ENCODE measurements at places on chromosomes 12 and 14.

GRCh38 chr12:109951751-109952150 is 44.4 kb downstream of the GIT2 start:
- DNase-seq: no peak

DNA sequence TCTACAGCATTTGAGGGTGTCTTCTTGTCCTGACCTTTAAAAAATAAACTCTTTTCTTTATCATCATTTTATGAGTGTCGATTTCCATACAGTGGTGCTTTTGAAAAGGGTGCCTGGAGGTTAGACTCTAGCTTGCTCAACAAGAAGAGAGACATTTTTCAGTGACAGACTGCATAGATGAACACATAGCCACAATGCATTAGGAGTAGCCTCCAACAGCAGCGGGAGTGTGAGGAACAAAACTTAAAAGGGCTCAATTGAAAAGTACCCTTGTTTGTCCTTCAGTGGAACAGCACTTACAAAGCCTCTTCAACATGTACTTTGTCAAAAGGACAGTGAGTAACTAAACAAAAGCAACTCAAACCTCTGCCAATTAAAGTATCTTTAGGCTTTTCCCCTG is 119.3 kb downstream of the SOX5 start:
- DNase-seq: no peak

- no peak for DNase-seq
These were observed 44.0 kb upstream of the SINHCAF start for GRCh38 chr12:31369712-31370521.

GRCh38 chr12:12128670-12129069 is 57.9 kb downstream of the BCL2L14 start:
- DNase-seq: no peak

- no peak for DNase-seq
These were observed 201.7 kb downstream of the STXBP6 start for GRCh38 chr14:24848102-24848790.

- DNase-seq: no peak
These were observed 7.8 kb upstream of the ERP27 start for GRCh38 chr12:14946162-14946561.

GRCh38 chr12:56720731-56721151 is 4.4 kb downstream of the NACA start:
- no peak for DNase-seq

GRCh38 chr12:9701380-9702154 is 31.3 kb downstream of the CLECL1 start:
- DNase-seq: no peak

DNA sequence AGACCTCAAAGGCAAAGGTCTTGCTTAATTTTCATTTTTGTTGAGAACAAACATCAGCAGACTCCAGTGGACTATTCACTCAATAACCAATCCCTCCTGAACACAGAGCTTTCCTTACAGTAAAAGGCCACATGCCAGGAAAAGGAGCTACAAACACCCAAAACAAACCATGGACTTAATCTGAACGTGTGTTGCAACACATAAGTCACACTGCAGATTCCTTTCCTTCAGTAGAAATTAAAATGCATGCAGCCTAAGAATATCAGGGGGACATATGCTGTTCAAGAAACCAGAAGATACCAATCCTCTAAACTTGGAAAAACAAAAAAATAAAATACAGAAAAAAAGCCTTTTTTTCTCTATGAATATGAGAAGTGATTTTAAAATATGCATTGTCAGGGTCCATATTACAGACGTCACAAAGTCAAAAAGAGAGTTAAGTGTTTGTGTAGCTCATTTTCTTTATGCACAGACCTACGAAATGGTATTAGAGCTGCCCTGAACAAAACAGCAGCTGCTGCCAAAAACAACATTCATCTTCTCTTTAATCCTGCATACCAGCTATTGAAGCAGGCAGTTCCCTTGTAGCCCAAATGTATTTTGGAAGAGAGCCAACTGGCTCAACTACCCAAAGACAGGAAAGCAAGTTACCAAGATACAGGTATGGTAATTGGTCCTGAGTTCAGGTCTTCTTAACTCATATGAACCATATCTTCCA is 26.2 kb downstream of the KITLG start:
- no peak for DNase-seq

- DNase-seq: no peak
These were observed 72.5 kb downstream of the ITPK1 start for GRCh38 chr14:93042968-93043940.

DNA sequence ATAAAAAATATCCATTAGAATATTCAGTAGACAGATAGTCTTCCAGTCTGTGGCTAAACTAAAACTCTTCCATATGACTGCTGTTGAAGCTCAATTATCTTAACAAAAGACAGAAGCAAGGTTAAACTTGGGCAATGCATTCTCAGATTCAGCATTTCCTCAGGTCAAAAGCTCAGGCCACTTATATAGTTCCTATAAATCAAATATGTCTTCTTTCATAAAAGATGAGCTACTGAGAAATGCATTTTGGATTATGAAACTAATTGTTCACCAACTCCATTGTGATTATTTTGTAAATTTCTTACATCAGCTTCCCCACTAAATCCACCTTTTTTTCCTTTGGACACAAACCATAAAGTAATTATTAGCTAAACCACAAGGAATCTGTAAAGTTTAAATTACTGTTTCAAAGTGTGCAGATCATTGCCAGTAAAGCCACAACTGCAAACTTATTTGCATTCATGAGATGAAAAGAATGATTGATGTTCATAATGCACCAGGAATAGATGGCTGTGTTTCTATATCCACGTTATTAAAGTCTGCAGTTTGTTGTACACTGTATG is 224.4 kb downstream of the FBXL14 start:
- no peak for DNase-seq

DNA sequence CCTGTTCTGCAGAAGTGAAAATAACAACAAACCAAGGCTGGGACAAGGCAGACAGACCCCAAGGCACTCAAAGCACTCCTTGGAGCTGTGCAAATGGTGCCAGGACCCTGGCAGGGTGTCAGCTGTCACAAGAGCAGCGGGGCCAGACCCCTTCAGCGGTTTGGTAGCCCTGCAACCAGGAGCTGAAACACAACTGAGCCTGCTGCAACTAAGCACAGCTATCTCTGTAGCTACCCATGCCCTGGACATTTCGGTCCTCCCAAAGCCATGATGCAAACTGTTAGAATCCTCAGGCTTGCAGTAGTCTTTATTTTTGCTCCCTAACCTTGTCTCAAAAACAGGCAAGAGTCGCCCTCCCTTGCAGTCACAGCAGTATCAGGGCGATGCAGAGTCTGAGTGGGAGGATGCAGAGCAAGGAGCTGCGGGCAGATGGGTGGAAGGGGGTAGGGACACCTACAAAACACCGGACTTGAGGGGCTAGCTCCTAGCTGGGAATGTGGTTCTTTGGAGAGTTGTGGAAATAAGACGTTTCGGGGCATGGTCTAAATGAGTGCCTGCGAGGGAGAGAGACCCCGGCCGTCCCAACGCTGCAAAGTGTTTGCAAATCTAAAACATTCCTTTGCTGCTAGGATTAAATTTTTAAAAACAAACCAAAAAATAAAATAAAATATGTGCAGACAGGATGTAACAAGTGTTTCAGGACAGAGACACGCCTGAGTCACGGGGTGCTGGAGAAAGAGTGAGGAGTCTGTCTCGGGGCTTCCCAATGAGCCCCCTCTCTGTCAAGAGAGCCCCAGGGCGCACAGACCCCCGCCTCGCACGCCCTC is 1.0 kb downstream of the NUAK1 start:
- DNase-seq: no peak

- no peak for DNase-seq
These were observed 465.4 kb upstream of the FBXO33 start for GRCh38 chr14:39897657-39898056.

DNA sequence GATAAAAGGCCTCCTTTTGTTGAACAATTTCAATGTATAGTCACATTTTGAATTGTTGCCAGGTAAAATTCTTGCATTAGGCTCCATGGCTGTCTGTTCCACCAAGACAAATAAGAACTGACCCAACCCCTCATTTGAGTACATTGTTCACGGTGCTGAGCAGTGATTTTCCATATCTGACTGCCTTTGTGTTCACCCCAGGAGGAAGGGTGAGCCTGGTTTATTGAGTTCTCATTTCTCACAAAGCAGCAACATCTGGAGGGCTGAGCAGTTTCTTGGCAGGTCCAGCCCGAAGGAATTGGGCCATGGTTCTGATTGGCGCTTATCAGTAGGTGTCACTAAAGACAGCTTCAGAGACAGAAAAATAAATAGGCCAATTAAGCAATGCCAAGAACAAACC is 149.1 kb downstream of the BMP4 start:
- DNase-seq: no peak

- no peak for DNase-seq
These were observed 784.6 kb downstream of the LRFN5 start for GRCh38 chr14:42391146-42391834.

- DNase-seq: no peak
These were observed 73.9 kb upstream of the PLEKHA5 start for GRCh38 chr12:19055589-19055988.

GRCh38 chr12:26740991-26741390 is 92.0 kb downstream of the ITPR2 start:
- no peak for DNase-seq

GRCh38 chr14:76585616-76586015 is 175.7 kb upstream of the VASH1 start:
- no peak for DNase-seq

DNA sequence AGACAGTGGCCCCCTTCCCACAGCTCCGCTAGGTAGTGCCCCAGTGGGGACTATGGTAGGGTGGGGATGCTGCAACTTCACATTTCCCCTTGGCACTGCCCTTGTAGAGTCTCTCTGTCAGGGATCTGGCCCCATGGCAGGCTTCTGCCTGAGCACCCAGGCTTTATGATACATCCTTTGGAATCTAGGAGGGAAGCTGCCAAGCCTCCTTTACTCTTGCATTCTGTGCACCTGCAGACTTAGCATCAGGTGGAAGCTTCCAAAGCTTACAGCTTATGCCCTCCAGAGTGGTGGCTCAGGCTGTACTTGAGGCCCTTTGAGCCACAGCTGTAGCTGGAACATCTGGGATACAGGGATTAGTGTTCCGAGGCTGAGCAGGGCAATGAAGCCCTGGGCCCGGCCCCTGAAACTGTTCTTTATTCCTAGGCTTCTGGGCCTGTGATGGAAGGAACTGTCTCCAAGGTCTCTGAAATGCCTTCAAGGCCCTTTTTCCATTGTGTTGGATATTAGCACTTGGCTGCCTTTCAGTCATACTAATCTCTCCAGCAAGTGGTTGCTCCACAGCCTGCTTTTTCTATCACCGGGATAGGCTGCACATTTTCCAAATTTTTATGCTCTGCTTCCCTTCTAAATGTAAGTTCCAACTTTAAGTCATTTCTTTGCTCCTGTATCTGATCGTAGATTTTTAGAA is 22.2 kb upstream of the OR6J1 start:
- no peak for DNase-seq

GRCh38 chr14:87008965-87009364 is 984.0 kb downstream of the GALC start:
- no peak for DNase-seq

GRCh38 chr12:110585231-110585799 is 2.2 kb upstream of the PPTC7 start:
- no peak for DNase-seq

- DNase-seq: no peak
These were observed 57.2 kb upstream of the SCN8A start for GRCh38 chr12:51533799-51534198.

DNA sequence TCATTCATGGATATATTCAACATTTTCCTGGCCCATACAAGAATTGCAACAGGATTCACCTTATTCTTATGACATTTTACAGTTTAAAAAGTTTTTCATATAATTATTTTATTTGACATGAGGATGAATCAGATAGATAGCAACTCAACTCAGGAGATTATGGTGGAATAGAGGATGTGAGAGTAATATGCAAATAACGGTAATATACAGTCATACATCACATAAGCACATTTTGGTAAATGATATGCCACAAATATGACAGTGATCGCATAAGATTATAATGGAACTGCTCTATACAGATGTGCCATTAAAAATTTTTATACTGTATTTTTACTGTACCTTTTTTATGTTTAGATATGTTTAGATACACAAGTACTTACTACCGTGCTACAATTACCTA is 24.1 kb upstream of the CRADD start:
- DNase-seq: no peak

- DNase-seq: no peak
These were observed 11.7 kb downstream of the COCH start for GRCh38 chr14:30885840-30886740.

- DNase-seq: no peak
These were observed 13.6 kb downstream of the ARHGEF40 start for GRCh38 chr14:21083565-21084325.

- DNase-seq: no peak
These were observed 130.3 kb downstream of the TMTC3 start for GRCh38 chr12:88272456-88272855.

GRCh38 chr14:78904094-78904493 is 733.9 kb downstream of the NRXN3 start:
- no peak for DNase-seq

DNA sequence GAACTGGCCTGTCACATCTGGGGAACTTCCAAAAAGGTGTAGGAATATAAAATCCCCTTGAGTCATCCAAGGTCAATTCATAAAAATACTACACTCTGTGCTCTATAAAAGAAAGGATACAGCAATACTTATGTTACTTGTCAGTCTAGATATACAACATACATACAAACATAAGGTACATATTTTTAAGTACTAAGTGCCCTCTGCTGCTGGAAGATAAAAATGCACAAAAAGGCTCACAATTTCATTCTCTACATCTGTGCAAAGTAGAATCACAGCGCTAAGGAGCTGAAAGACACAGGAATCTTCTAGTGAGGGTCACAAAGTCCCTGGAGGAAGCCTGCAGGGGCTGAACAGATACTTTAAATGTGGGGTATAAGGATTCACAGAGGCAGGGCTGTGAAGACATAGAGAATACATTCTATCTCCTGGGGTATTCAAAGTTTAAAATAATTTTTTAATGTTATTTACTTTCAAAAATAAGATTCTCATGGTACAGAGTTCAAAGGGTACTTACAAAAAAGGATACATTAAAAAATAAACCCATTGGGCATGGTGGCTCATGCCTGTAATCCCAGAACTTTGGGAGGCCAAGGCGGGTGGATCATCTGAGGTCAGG is 10.2 kb upstream of the GOLGA5 start:
- peak; percentile 13 for DNase-seq

GRCh38 chr14:103819503-103820307 is 27.7 kb downstream of the PPP1R13B start:
- no peak for DNase-seq

DNA sequence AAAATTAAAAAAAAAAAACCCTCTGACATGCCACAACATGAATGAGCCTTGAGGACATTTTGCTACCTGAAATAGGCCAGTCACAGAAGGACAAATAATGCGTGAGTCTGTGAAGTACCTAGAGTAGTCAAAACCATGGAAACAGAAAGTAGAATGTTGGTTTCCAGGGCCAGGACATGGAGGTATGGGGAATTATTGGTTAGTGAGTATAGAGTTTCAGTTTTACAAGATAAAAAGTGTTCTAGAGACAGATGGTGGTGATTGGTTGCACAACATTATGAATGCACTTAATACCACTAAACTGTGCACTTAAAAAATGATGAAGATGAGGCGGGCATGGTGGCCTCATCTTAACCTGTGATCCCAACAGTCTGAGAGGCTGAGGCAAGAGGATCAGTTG is 47.6 kb upstream of the ZFP36L1 start:
- no peak for DNase-seq
